CD4-positive, alpha-beta T cell treated with Interleukin-1 beta for 1 hour (primary cell): ENCODE measurements at places on chromosomes 7 and 10.

- no peak for DNase-seq
Measured at GRCh38 chr10:33335801-33336581, 1.5 kb upstream of the NRP1 start.

DNA sequence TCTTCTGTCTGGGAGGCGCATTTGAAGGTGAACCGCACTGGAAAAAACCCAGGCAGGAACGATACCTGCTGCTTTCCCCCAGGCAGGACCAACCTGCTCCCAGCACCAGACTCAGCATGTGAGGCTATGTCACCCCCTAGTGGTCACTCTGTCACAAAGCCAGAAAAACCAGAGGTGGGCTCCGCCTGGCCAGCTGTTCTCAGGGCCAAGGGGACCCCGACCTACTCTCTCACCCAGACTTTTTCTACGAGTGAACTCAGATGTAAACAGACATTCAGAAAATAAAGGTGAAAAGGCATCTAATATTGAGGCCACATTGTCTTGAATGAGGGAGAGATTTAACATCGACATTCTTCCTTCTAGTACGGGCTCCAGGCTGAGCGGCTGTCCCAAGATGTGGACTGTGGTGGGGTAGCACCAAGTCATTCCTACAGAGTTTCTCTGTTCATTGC, 117.3 kb downstream of the PRKAG2 start:
- DNase-seq: peak; percentile 59

GRCh38 chr10:108736111-108736510, 1187.2 kb downstream of the XPNPEP1 start:
- DNase-seq: no peak

- DNase-seq: no peak
Measured at GRCh38 chr10:111989136-111989911, 194.2 kb downstream of the GPAM start.

DNA sequence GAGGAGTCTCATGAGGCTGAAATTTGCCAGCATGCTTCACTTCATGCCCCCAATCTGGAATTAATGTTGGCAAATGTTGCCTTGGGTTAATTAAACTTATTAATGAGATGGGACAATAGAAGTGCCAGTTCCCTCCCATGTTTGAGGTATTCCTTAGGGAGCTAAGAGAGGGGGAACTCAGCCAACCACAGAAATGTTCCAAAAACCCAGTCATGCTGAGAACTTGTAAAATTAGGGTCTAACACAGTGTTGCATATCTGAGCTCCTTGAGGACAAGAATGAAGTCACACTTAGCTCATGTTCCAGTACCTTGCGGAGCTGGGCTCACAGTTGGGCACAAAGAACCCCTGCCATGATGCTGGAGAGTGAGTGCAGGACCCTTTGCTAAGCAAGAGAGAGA, 89.4 kb downstream of the OAT start:
- no peak for DNase-seq

DNA sequence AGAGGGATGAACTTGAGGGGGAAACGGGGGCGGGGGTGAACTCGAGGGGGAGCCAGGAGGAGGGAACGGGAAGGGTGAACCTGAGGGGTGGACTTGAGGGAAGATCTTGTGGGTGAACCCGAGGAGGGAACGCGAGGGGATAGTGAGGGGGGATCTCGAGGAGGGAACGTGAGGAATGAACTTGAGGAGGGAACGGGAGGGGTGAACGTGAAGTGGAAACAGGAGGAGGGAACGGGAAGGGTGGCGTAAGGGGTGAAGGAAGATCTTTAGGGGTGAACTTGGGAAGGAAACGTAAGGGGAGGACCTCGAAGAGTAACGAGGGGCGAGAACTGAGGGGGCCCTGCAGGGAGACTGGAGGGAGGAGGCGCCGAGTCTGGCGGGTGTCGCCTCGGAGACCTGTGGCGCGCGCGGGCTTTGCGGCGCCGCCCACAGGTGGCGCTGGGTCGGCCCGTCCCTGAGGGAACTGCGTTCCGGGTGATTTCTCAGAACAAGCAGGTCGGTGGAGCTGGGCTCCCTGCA, 651 bp downstream of the MYO3A start:
- no peak for DNase-seq

GRCh38 chr7:138872576-138872975, 74.6 kb upstream of the ATP6V0A4 start:
- DNase-seq: no peak

GRCh38 chr7:28165261-28165660, 15.3 kb downstream of the JAZF1 start:
- no peak for DNase-seq

DNA sequence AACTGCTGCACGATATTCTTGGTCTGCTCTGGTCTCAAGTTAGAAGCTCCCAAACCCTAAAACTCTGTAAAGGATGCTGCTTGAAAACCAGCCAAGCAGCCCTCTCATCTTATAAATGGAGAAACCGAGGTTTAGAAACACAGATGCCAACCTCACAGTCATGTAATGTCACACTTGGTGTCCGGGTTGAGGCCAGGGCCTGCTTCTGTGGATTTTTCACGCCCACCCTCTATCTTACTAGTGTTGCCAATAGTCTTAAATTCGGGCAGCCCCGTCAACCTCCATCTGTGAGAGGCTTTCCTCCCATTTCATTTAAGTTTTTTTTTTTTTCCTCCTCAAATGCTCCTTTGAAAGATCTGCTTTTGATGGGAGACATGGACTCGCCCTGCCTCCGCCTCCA, 28.9 kb downstream of the PLPP4 start:
- DNase-seq: no peak

GRCh38 chr7:54559401-54559800, 17.2 kb downstream of the VSTM2A start:
- DNase-seq: no peak

DNA sequence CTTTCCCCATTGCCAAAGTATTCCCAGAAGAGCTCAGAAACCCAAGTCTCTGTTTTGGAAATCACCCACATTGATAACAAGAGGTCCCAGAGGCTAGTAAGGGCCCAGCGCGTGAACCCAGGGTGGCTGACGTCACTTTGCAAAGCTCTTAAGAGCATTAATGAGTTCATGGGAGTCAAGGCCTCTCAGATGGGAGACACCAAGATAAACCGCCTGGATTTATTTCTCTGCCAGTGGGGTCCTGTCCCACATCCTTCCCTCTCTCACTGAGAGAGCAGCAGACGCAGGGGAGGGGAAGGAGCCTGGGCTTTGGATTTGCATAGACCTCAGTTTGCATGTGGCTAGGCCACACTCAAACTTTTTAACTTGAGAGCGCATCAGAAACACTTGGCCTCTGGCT, 184.8 kb upstream of the PDE1C start:
- no peak for DNase-seq

DNA sequence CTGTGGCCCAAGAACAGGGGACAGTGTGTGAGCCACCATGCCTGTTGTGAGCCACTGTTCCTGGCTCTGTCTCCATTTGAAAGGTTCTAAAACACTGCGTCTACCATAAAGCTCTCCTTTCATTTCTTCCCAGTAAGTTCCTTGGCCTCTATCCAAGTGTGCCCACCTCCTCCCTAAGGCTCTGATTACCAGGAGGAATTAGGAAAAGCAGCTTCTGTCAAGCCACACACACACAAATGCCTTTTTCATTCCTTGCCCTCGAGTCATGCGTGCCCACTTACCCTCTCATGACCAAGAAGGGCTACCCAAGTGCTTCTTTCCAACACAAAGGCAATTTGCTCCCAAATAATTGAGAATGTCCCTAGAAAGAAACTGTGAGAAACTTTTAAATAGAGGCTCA, 70.8 kb upstream of the PARD3 start:
- no peak for DNase-seq

- DNase-seq: no peak
Measured at GRCh38 chr7:139697056-139697455, 80.7 kb downstream of the HIPK2 start.

GRCh38 chr10:110334061-110334656, 29.4 kb upstream of the SMNDC1 start:
- no peak for DNase-seq

DNA sequence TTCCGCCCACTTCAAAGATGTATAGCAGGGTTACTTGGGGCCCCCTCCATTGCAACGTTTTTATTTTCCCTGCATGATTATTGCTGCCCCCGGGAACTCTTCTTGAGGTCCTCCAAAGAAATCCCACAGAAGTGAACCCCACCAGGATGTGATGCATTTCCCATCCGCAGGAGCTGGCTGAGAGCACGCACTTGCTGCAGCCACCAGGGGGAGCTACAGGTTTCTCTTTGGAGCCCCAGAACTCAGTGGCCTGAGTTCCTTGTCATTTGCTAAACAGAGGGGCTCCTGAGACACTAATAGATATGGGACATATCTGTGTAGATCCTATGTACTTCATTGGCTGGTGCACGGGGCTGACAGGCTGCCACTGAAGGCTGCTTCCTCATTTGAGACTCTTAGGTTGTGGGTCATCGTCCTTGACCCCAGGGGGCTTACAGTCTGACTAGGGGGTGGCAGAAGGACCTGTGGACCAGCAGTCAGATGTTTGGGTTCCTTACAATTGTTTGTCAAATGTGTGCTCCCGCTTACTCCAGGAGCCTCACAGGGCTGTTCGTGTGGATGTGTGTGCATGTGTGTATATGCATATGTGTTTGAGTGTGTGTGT, 52.3 kb upstream of the ENO4 start:
- peak; percentile 61 for DNase-seq

DNA sequence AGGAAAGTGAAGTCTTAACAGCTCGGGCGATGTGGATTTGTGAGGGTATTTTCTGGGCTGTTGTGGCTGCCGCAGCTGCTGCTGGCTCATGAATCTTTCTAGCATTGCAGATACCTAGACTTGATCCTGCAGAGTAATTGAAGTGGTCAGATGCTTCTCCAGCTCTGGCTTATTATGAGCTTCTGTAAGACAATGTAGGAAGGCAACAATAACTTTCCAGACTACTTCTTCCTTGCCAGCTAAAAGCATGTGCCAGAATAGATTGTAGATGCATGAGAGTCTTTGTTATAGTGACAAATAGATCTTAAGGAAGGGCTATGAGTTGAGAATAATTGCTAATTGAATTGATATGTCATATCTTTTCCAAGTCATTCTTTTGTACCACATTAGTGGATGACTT, 461.4 kb upstream of the POT1 start:
- no peak for DNase-seq

- no peak for DNase-seq
Measured at GRCh38 chr10:59852670-59853069, 53.7 kb downstream of the CCDC6 start.

DNA sequence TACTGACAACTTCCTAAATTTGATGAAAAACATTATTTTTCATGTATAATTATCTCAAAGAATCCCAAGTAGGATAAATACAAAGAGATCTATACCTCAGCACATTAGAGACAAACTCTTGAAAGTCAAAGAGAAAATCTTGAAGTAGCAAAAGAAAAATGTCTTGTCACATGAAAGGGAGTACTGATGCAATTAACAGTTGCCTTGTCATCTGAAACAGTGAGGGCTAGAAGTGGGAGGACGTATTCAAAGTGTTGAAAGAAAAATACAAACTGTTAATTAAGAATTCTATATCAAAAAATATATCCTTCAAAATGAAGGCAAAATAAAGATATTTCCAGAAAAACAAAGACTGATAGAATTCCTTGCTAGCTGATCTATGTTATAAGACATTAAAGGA, 35.5 kb upstream of the ARHGAP22 start:
- no peak for DNase-seq

DNA sequence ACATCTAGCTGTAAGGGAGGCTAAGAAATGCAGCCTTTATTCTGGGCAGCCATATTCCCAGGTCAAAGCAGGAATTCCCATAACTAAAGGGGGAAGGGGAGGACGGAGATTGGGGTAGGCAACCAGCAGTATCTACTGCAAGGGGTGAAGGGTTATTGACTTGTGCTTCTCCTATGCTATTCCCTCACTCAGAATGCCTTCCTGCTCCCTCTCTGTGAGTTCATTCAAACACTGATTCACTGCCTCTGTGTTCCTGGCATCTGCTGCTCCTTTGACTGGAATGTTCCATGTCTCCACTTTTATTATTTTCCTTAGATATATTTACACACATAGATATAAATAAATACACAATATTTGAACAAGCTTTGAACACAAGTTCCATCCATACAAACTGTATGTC, 11.1 kb downstream of the HTR7 start:
- DNase-seq: no peak

DNA sequence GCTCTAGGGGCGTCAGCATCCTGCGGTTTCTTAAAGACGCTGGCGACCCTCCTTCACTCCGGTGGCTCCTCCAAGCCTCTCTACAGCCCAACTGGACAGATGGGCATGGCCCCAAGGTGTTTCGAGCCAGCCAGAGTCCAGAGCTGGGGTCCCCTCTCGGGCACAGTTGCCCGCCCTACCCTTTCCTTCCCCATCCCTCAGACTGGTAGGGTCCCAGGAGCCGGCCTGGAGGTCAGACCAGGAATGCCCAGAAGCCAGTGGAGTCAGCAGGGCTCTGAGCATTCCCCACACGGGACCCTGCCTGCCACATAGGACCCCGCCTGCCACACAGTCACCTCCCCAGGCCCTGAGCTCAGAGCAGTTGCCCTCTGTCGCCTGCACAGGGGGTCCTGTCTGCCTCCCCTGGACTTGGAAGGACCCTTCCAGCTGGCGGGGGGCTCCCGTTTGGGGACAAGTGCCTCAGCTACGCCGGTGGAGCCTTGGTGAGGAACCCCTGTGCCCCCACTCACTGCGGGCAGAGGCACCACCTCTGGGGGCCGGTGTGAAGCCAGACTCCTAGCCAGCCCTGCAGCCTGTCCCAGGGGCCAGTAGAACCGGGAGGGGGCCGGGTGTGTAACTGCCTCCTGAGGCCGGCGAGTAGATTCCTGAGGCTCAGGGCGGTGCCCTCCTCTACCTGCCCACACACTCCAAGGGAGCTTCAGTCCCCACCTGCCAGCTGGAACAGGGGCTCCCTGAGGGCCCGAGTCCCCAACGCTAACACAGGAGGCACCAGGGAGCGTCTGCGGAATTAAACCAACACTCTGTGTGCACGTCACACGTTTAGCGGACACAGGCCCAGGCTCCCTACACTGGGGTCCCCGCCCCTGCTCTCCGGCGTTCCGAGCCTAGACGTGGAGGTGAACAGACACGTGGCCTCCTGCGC, 19.4 kb upstream of the PDGFA start:
- no peak for DNase-seq

- DNase-seq: no peak
Measured at GRCh38 chr7:145193951-145194350, 358.1 kb upstream of the TPK1 start.

GRCh38 chr10:12934777-12935176, 66.7 kb downstream of the CCDC3 start:
- no peak for DNase-seq

GRCh38 chr10:109676703-109677102, 246.6 kb downstream of the XPNPEP1 start:
- DNase-seq: no peak

- no peak for DNase-seq
Measured at GRCh38 chr10:44258019-44258418, 126.9 kb downstream of the CXCL12 start.
